Inflammatory macrophage treated with lipopolysaccharide for 4 hours (primary cell): ENCODE measurements at places on chromosomes 2 and 18.

DNA sequence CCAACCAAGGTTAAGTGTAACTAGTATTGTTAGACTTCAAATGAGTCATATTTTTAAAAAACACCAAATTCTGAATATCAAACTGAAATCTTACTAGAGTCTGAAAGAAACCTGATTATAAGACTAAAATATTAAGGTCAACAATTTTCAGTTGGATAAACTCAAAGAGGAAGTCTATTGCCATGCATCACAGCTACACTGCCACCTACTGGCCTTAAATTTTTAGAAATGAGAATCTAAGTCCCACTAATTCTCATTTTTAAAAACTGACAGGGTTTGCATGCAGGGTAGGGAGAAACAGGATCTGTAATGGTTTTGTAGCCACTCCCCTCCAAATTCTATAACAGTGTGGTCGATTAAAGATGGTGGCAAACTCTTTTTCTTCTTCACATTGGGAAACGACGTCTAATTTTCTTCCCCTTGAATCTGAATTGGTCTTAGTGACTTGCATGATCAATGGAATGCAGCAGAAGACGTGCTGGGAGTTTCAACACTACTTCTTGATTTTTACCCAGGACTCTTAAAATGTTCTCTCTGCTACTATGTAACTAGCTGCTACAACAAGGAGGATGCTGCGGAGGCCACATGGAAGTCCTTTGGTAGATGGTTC is 176.1 kb upstream of the SESTD1 start:
- DNase-seq: peak; percentile 72

- peak; percentile 33 for DNase-seq
Measured at GRCh38 chr2:127796389-127796788, 14.6 kb downstream of the WDR33 start.

GRCh38 chr2:70121627-70122372 is 34.5 kb downstream of the PCBP1 start:
- DNase-seq: no peak

DNA sequence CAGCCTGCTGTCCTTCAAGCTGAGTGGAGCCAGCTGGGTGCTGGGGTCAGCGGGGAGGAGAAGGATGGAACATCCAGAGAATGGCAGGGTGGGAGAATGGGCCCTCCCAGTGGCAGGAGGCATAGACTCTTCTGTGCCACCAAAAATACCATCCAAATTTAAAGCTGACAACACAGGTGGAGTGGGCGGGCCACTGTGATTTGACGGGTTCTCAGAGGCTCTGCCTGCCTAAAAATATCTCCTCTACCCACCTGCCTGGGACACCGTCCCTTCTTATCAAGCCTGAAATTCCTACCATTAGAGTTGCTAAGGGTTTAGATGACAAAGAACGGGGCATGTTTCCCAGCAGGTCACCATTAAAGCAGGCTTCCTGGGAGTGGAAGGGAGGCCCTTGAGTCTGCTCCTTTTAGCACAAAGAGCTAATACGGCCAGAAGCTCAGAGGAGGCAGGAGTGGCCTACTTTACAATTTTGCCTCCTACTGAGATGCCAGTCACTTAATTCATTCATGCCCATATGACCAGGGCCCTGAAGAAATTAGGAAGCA is 19.8 kb upstream of the MARCHF4 start:
- DNase-seq: no peak

GRCh38 chr2:222311978-222312738 is 13.4 kb upstream of the PAX3 start:
- no peak for DNase-seq

DNA sequence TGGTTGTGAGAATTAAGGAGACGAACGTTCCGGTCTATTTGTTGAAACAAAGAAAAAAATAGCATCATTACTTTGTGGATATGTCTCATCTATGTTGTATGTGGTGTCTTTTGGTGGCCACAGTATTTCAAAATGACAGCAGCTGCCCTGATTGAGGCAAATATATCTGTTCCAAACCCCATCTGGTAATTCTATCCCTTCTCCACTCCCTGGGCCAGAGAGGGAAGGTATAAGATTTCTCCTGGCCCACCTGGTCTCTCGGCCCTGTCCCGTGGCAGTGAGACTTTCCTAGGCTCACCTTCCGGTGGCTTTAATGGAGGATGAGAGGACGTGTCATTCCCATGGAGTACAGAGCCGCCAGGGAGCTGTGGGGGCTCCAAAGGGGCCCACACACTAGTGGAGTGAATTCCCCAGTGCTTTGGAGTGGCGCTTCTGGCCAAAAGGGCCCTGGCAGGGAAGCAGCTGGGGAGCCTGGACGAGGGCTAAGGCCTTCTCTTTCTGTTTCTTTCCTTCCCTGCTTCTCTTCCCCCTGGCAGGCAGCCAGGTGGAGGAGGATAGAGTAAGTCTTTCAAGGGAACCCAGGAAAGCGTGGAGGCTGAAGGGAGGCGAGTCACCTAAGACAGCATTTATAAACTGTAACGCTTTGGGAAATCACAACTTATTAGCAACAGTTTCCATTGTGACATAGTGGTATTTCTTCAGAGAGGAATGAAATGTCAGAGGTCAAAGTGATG is 5.6 kb downstream of the FOSL2 start:
- DNase-seq: peak; percentile 86
